Activated T-cell treated with anti-CD3 and anti-CD28 coated beads for 1 hour (primary cell): ENCODE measurements at places on chromosomes 1 and 21.

- no peak for DNase-seq
Measured at GRCh38 chr1:18895317-18895716, 7.0 kb downstream of the ALDH4A1 start.

GRCh38 chr1:186291271-186291670 lies 83.8 kb downstream of the TPR start:
- DNase-seq: no peak

DNA sequence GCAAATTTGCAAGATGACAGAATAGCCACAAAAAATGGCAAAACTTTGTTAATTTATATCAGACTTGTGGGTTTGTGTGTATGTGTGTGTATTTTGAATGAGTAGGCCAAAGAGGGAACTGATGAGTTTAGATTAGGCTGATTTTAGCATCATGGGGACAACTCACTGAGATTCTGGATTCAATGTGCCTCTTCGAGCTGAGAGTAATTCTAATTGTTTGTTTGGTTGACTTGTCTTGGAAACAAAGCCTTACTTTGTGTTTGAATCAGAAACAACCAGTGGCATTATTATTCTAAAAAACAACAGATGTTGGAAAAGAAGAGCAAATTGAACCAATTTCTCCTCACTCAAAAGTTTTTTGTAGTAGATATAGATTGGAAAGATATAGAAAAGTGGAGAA lies 40.5 kb upstream of the C21orf91 start:
- no peak for DNase-seq

DNA sequence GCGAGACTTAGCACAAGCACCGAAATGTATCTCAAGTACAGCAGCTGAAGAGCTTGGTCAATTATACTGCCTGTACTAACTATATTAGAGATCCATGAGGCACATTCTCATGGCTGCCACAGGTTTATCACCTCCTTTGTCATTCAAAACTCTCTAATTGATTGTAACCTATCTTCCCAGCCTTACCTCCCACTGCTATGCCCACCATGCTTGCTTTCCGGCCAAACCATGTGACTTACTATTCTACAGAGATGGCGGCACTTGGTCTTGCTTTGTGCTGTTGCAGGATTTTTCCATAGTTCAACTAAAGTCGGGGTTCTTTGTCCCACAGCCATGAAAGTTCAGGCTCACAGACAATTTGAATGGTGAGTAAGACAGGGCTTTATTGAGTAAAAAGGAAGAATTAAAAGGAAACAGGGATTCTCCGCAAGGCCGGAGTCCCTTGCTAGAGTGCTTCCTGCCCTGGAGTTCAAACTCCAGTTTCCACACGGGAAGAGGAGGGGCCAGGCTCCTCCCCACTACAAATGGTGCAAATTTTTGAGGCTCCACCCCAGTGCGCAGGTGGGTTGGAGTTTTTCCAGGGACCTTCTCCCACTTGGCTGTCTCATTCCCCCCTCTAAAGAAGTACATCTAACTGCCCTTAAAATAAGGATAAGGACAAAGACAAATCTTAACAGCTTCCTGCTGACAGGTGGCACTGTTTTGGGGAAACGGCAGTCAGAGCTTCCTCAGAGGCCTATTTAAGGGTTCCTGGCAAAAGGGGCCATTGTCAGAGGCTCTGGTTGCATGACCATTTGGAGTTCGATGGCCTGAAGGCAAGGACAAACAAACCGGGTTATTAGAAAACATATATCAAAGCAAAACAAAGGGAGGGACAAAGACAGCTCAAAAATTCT lies 28.7 kb downstream of the FMO2 start:
- DNase-seq: no peak

DNA sequence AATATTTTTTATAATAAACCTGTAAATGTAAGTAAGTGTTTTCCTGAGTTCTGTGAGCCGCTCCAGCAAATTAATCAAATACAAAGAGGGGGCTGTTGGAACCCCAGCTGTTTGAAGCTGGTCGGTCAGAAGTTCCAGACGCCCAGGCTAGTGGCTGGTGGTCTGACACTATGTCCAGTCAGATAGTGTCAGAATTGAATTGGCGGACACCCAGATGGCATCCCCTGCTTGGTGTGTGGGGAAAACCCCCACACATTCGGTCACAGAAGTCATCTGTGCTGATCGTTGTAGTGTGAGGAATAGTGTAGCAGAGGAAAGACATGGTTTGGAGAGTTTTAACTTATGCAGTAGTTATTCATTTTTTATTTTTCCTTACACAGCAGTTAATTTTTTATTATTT lies 32.4 kb downstream of the TBCE start:
- no peak for DNase-seq

GRCh38 chr1:206439205-206439604 lies 31.1 kb upstream of the IKBKE start:
- DNase-seq: no peak

- no peak for DNase-seq
Measured at GRCh38 chr1:199403531-199404116, 623.9 kb upstream of the NR5A2 start.

DNA sequence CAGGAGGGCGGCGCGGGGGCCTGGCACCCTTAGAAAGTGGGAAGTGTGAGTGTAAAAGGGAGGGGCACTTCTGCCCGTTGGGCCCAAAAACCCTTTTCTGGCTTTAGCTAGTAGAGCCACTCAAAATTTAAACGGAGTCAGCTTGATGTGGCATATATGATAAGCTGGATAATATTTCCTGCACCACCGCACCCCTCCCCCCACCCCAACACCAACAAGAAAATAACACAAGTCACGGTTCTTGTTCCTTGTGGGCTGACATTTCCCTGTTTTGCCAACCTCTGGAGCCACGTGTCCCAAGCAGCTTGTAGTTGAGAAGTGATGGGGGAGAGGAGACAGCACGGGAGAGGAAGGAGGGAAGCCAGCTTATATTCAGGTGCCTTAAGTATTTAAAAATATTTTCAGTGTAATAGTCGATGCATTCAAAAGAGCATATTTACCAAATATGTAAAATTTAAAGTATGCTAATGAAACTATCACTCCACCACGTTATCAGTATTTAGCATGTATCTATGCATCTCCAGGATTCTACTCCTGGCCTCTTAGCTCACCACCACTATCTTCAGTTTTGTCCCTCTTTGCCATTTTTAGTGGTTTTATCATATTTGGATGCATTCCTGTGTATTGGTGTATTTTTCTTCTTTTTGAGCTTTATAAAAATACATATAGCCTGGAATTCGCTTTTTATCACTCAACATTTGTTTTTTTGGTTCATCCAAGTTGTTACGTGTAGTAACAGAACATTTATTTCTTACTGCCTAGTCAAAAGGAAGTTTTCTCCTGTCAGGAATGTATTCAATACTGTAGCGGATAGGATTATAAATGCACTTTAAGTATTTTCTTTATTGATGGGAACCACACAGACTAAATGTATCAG lies 773 bp upstream of the DDX59 start:
- DNase-seq: no peak

- DNase-seq: no peak
Measured at GRCh38 chr1:85976516-85977205, 179.9 kb downstream of the COL24A1 start.

DNA sequence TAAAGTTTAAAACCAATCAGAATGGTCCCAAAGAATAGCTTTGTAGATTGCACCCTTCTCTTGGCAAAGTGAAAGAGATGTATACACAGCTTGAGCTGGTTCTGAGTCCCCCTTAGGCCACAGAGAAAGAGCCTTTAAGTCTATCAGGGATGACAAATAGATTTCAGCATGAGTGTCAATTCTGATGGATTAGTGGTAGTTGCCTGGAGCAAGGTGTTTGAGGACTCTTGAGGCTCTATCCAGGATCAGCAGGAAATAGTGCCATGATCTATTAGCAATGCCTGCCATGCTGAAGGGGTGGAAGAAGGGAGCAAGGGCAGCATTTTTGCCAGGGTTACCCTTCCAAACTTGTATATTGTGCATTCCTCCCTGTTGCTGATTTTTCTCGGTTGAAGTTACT lies 116.6 kb downstream of the ATG4C start:
- no peak for DNase-seq

GRCh38 chr1:68185743-68186142 lies 46.6 kb downstream of the WLS start:
- DNase-seq: no peak

- DNase-seq: no peak
Measured at GRCh38 chr1:215287362-215287761, 204.8 kb downstream of the KCNK2 start.

DNA sequence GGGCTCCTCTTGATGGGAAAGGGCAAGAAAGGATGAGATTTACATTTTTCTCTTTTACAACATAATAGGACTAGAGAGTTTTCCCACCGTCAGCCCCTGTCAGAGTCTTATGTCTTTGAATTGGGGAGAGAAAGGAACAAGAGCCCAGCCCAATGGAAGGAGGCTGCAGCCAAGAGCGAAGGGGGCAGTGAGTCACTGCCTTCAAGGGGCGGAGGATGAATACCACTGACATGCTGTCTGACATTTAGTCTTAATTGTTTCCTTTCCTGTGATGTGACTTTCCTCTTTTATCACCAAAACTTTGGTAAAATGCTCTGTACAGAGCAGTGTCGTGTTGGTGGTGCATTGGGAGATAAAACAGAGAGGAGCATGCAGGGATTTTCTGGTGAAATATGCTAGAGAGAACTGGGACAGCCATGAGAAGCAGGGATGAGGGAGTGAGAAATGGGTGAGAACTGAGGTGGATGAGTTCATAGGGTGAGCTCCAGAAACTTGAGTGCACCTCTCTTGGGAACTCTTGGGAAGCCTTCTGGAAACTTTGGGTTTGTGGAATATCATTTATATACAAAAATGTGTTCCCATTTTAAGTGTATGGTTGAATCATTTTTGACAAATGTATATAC lies 179.9 kb upstream of the FGGY start:
- no peak for DNase-seq

DNA sequence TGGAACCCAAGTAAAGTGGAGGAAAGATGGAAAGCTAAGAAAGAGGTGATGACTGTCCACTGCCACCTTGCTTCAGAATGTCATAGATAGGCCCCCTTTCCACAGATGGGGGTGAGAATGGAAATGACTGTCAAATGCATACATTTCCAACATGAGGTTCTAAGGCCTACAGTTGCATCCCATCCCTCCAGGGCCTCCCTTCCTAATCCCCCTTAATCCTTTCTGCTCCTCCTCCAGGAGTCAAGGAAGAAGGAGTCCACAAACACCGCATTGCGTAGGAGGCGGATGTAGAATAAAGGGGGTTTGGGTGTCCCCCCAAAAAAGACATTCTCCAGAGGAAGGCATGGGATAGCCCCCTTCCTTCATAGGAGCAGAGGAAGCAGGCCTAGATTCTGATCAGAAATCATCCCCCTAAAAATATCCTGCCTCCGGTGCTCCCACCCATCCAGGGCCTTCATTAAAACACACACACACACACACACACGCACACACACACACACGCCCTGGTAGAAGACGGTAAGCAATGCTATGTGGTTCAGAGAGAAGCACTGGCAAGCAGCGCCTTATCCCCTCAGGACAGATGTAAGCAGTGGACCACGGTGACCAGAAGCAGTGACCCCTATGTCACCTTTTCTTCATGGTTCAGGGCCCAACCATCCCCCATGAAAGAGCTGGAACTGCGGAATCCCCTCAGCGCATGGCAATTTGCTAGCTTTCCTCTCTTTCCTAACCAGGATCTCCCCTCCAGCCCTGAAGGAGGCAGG lies 2.0 kb downstream of the SV2A start:
- no peak for DNase-seq

- no peak for DNase-seq
Measured at GRCh38 chr21:40613546-40614030, 233.4 kb downstream of the DSCAM start.

GRCh38 chr1:165937829-165938228 lies 110.4 kb downstream of the UCK2 start:
- DNase-seq: no peak
